Regular cardiac myocyte (primary cell): ENCODE measurements at places on chromosomes 3 and 15. TPM values are rescaled to one million over a fixed set of nuclear protein-coding genes. Genes with fewer than 3 reads are reported as not detected.

PPARG gene
- 24.0 and 24.5 TPM in 2 replicates for total RNA-seq

CEMIP gene
- 72.9 and 1,057 TPM in 2 replicates for total RNA-seq

MAGEF1 gene
- total RNA-seq: 23.4 and 24.8 TPM in 2 replicates

ASB14 gene
- total RNA-seq: not detected in 2 replicates

CACNA2D2 gene
- not detected in 2 replicates for total RNA-seq

RTP1 gene
- under 0.01 TPM in 1 of 2 replicates, not detected in the other for total RNA-seq

ZNF662 gene
- 0.77 and 0.85 TPM in 2 replicates for total RNA-seq

ERC2 gene
- under 0.01 TPM in 1 of 2 replicates, not detected in the other for total RNA-seq

SERINC4 gene
- total RNA-seq: not detected in 2 replicates

AMIGO3 gene
- total RNA-seq: 0.28 TPM in 1 of 2 replicates, not detected in the other

MED12L gene
- total RNA-seq: 0.19 and 0.28 TPM in 2 replicates

RAB11A gene
- total RNA-seq: 166 and 234 TPM in 2 replicates

ZPLD1 gene
- total RNA-seq: 0.19 and 0.56 TPM in 2 replicates

SENP7 gene
- 8.1 and 8.7 TPM in 2 replicates for total RNA-seq

ZBBX gene
- total RNA-seq: 0.19 TPM in 1 of 2 replicates, not detected in the other

ISLR gene
- 18.8 and 23.4 TPM in 2 replicates for total RNA-seq

RBP2 gene
- total RNA-seq: not detected in 2 replicates
